ENCODE measurements at places on chromosomes 4 and X.

GRCh38 chrX:40366661-40367060 lies 214.1 kb upstream of the ATP6AP2 start:
- no peak for DNase-seq

DNA sequence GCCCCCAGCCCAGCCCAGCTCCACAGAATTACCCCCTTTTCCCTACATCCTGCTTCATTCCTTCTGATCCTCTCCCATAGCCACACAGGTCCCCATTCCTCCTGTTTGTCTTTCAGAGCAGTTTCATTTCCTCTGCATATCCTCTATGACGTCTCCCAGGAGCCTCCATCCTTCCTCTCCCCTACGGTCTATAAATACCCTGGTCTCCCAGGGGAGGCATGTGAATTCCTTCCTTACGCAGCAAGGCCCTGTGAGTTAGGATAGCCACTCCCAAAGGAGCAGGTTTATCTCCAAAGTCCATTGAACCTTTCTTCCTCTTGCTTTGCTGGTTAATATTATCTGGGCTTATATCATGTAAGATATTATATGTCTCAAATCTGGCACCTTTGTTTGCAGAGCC lies 8.4 kb upstream of the APLN start:
- no peak for DNase-seq

- no peak for DNase-seq
These were observed 222.5 kb downstream of the AFF2 start for GRCh38 chrX:148722966-148723365.

- no peak for DNase-seq
These were observed 6.2 kb upstream of the MOB1B start for GRCh38 chr4:70895811-70896491.

DNA sequence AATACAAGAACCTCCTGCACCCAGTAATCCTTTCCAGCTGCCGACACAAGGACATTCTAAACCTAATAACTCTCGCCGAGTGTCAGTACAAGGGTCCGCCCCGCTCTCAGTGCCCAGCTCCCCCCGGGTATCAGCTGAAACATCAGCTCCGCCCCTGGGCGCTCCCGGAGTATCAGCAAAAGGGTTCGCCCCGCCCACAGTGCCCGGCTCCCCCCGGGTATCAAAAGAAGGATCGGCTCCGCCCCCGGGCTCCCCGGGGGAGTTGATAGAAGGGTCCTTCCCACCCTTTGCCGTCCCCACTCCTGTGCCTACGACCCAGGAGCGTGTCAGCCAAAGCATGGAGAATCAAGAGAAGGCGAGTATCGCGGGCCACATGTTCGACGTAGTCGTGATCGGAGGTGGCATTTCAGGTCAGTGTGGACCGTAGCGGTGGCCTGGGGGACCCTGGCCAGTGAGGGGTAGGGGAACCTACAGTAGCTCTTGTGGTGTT lies at the start of gene MAOA:
TSS of gene MAOA (plus strand) at position 295 of the 490 bp plus-strand sequence. CDS start at position 338, 43 bp downstream.
- no peak for DNase-seq

DNA sequence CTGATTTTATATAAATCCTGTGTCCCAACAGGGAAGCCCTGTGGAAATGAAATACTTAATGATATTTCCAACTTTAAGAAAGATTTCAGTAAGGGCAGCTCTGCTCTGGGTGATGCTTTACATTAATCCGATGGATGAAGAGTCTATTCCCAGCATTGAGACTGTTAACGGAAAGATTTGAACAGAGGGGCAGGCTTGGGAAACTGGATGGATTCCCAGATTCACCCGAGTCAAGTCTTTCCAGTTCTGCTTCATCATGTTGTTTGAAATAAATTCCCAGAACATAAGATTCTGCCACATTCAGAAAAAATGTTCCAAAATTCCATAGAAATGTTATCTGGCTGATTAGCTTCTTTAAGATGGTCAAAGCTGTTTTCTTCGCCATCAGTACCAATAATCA lies 246.0 kb downstream of the FBXW7 start:
- DNase-seq: peak; percentile 1

DNA sequence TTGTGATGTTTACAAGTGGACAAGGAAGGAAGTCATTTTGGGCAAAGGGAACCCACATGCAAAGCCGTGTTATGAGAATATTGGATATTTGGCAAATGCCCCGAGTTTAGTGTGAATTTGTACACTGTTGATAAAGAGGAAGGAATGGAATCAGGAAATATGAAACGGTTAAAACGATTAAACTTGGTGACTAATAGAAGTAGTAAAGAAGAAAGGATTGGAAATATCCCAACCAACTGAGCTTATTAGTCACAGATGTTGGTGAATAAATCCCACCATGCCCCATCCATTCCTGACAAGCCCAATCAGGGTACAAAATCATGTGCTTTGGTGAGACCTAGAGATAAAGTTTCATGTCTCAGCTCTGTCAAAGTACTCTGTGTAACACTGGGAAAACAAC lies 22.0 kb downstream of the ARHGAP24 start:
- peak; percentile 65 for DNase-seq

- DNase-seq: no peak
These were observed 25.2 kb downstream of the PI4K2B start for GRCh38 chr4:25258980-25259578.

- no peak for DNase-seq
These were observed 130.9 kb downstream of the RELL1 start for GRCh38 chr4:37555322-37555721.

GRCh38 chr4:79679859-79680258 lies 271.8 kb upstream of the GK2 start:
- no peak for DNase-seq

DNA sequence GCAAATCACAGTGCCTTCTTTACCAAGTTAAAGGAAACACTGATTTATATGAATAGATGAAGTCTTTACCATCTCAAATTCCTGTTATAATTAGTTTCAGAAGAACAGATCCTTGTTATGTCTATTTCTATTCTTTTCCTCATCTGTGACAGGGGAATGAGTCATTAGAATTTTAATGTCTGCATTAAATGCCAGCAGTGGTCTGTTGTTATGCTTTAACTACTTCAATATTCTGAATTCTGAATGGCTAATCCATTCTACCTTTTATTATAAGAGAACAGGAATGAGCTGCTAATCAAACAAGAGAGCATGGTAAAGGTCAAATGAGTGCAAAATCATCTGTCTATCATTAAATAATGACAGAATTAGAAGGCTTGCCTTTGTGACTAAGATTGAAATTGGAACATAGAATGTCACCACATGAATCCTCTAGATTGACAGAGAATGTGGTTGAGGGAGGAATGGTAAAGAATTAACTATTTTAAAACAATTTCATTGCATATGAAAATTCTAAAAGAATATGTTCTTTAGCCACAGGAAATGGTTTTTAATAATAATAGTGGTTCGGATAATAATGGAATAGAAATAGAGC lies 935.5 kb downstream of the ADGRL3 start:
- no peak for DNase-seq

GRCh38 chr4:11735651-11736050 lies 307.0 kb upstream of the HS3ST1 start:
- no peak for DNase-seq

DNA sequence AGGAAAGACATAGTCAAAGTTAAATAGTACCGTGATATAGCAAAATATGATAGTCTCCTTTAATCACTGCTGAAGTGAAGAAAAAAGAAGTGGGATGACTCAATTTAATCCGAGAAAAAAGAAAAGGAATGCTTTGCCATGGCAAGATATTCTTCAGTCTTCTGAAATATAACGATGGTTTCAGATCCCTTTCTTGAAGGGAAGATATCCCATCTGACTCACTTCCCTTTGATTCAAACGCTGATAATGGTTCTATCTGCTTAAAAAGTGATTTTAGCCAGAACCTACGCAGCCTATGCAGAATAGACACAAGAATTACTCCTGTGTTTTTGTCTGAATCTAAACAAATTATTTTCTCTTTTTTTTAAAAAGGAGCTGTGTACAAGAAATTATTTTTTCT lies 68.1 kb upstream of the FTHL17 start:
- no peak for DNase-seq

DNA sequence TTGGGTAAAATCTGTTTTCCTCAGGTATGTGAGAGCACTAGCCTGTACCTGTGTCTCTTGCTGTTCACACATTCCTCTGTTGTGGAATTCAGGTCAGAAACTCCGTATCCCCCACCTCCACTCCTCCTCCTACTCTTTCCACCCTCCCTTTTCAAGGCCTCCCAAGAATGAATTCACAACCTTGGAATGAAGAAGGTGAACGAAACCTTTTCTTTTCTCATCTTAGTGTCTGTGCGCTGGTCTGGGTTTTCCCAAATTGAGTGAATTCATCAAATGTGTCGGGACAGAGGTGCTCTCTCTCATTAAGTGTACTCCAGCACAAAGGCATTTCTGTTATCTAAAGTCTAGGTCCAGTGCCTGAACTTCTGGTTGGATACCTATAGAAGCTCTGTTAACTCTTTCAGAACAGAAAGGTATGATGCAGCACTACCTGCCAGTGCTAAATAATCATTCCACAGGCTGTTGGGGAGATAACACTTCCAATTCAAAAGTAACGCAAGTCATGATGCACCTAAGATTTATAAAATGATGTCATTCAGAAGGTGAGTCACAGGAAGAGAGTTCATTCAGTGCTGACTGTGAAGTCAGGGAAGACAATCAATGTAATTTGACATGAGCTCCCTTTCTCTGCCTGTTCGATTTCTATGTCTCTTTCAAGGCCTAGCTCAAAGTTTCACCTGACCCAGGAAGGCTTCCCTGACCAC lies 41.9 kb downstream of the COL4A6 start:
- DNase-seq: no peak

- no peak for DNase-seq
These were observed 925.6 kb downstream of the SH3BGRL start for GRCh38 chrX:82127228-82128123.

DNA sequence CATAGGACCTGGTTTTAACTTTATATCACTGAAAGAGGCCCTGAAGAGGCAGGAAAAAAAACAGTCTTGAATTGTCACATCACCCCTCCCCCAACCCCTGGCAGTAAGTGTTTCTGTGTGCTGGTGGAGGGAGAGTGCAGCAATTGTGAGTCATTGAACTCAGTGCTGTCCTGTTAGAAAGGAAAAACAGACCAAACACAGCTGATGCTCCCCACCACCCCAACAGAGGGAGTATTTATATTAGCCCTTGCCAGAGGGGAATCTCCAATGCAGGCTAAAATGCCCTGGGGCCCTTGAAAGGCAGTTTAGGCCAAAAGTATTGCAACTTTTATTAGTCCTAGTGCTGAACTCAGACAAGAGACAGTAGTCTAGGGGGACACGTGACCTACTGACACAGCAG lies 197.8 kb upstream of the AGTR2 start:
- DNase-seq: no peak

GRCh38 chrX:74195605-74196004 lies 108.4 kb upstream of the ZCCHC13 start:
- DNase-seq: no peak

GRCh38 chr4:173448608-173449379 lies 49.9 kb upstream of the SCRG1 start:
- peak; percentile 61 for DNase-seq

All from GM04503 (cell line).